ENCODE measurements at places on chromosomes 6 and 20.

DNA sequence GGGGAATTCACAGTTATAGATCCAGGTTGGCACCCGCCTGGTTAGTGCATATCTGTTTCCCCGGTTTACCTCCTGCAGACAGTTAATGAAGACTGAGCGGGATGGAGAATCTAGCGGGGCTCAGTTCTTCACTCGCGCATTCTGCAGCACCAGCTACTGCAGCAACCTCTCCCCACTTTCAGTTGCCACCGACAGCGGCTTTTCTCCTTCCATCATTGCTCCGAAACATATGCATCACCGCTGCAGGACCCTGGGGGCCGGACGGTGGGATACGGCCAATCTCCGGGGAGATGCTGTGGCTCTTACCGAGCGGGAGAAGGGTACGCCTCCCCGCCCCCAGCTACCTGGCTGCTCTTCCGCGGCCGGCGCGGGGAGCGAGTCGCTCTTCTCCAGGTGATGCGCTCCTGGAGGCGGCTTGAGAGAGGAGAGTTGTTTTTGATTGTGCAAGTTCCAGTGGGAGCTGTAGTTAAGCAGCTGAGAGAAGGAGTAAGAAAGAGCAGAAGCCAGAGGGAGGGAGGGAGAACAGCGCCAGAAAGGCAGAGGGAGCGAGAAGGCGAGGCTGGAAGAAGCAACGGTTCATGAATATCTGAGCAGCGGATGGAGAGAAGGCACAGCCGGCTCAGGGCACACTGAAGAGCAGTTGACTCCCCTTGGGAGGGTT, at the start of gene SGK1:
SGK1 (minus strand) TSS at position 642 of the 661 bp plus-strand sequence. CDS start 652 bp downstream, outside the sequence.
- no peak for DNase-seq

DNA sequence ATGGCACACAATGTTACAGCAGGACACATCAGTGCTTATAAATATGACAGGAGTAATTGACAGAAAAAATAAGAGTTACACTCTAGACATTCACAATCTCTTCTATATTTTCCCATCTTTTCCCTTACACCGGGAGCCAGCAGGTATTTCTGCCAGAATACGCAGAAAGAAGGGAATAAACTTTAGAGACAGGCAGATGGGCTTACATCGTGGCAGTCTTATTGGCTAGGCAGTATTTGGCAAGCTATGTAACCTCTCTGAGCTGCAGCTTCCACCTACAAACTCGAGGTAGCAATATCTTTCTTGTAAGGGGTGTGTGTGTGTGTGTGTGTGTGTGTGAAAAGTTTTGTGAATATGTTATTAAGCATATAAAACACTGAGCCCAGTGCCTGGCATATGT, 33.0 kb upstream of the TSHZ2 start:
- DNase-seq: no peak

DNA sequence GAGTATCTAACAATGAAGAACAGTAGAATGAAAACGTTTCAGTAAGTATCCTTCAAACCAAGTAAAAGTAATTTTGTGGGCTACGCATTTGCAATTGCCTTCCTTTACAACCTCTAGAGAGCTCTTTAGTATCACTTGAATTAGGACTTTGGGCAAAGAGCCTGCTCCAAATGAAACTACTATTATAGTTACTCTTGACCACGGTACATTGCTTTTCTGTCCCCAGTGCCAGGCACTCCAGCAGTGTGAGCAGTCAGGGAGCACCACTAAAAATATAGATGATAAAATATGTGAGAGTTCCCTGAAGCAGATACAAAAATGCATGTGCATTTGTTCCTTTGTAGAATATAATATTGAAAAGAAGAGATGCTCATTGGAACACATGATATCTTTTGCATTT, 450.1 kb upstream of the MANEA start:
- no peak for DNase-seq

GRCh38 chr6:161395716-161396231, 121.9 kb upstream of the AGPAT4 start:
- no peak for DNase-seq

DNA sequence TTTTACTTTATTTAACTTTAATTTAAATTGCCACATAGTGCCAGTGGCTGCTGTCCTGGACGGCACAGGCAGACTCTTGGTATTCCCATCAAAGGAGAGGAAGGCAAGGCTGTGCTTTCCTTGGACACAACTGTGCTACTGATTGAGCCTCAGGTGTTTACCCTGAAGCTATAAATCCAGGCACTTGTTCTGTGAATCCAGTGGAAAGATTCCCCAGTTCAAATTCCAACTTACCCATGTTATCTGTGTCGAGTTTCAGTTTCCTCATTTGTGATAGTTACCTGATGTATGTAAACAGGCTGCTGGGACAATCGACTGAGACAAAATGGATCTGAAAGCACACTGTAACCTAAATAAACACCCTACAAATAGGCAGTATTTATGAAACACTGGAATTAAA, 57.2 kb downstream of the PLAGL1 start:
- DNase-seq: no peak

DNA sequence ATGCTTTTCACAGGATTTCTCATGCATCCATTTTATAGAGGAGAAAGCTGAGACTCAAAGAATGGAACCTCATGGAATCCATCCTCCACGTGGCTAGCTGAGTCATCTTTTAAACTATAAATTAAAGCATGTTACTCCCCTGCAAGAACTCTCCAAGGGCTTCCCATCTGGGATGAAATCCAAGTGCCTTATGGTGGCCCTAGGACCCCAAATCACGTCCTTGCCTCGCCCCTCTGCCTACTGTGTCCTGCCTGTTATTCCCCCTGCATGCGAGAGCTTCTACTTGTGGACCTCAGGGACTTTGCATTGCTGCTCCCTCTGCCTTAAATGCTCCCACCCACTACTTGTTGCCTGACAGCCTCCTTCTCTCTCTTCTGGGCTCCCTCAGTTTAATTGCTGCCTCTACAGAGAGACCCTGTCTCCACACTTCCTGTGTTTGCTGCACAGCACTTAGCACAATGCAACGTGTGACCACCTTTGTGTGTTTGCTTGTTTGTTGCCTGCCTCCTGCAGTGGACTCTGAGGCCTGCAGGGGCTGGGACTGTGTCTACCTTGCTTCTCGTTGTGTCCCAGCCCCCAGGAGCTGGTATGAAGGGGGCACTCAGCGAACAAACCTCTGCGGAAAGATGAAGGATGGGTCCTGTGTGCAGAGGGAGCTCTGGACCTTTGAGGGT, 39.4 kb downstream of the TOX2 start:
- DNase-seq: no peak

GRCh38 chr6:113127786-113128419, 729.2 kb upstream of the MARCKS start:
- DNase-seq: no peak

GRCh38 chr6:5164092-5164491, 79.0 kb downstream of the PPP1R3G start:
- no peak for DNase-seq

DNA sequence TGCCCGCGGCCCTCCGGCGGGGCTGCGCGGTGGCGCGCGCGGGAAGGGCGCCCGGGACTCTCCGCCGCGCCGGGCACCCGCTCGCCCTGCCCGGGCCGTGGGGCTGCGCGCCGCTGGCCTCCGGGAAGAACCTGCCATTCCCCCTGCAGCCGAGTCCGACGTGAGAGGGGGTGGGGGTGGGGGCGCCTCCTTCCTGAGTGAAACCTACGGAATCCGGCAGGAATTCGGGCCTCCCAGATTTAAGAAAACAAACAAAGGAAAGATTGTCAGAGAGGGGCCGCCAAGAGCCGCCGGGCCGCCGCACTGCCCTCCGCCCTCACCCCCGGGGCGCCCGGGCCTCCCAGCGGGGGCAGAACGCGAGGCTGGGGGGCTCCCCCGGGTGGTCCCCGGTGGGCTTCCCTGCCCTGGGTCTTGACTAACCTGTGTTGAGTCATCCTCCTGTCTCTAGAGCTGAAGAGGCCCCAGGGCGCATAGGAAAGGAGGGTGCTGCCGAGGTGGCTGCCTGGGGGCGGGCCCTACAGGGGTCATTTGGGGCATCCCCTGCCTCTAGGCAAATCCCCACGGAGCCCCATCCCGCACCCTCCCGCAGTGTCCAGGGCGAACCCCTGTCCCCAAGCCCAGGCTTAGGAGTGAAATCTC, 42.2 kb upstream of the FOXP4 start:
- no peak for DNase-seq

DNA sequence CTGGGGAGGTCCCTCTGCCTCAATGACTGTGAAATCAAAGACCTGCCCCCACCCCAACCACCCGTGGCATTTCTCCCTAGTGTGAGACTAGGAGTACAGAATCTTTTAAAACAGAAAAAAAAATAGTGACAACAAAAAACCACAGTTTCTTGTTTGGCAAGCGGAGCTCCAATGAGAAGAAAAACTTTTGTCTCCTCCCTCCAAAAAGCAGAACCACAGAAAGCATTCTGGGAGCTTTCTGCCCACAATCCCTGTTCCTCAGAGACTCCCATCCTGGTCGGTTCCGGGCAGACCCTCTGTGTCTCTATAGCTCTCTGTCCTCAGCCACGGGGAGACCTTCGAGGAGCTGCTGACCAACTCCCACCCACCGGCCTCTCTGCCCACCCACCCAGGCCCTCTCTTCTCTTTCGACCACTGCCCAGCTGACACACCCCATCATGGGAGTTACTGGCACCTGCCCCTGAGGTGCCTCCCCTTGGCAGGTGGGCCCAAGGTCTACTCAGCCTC, 4.9 kb downstream of the PREX1 start:
- no peak for DNase-seq

- no peak for DNase-seq
These were observed 2.7 kb upstream of the MCCD1 start for GRCh38 chr6:31525932-31526591.

- no peak for DNase-seq
These were observed 183.5 kb downstream of the GMDS start for GRCh38 chr6:2061880-2062279.

DNA sequence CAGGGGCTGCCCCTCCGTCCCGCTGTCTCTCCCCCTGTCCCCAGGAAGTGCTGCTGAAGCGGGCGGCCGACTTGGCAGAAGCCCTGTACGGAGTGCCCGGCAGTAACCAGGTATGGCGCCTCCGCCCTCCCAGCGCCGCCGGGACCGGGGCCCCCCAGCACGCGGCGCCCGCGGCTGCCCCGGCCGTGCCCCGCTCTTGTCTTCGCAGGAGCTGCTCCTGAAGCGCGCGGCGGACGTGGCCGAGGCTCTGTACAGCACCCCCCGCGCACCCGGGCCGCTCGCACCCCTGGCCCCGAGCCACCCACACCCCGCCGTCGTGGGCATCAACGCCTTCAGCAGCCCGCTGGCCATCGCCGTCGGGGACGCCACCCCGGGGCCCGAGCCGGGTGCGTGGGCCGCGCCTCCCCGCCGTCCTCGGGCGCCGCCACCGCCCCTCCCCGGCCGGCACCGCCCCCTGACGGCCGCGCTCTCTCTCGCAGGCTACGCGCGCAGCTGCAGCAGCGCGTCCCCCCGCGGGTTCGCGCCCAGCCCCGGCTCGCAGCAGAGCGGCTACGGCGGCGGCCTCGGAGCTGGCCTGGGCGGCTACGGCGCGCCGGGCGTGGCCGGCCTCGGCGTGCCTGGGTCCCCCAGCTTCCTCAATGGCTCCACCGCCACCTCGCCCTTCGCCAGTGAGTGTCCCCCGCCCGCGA, 48.4 kb downstream of the CPXM1 start:
- no peak for DNase-seq

- no peak for DNase-seq
These were observed 36.1 kb downstream of the PREX1 start for GRCh38 chr20:48791666-48792071.

GRCh38 chr6:92259171-92259570, 1160.2 kb downstream of the EPHA7 start:
- no peak for DNase-seq

GRCh38 chr6:10140136-10140535, 274.7 kb downstream of the TFAP2A start:
- DNase-seq: no peak

Measured in SW 1271 (cell line).